ENCODE measurements at places on chromosomes 1 and 21. TPM values are rescaled to one million over a fixed set of nuclear protein-coding genes. Genes with fewer than 3 reads are reported as not detected.

TP73 gene
- 3.4 TPM for total RNA-seq

TINAGL1 gene
- total RNA-seq = 15.8 TPM

PTPN22 gene
- not detected for total RNA-seq

FNDC10 gene
- total RNA-seq = 15.1 TPM

RIIAD1 gene
- not detected for total RNA-seq

C8A gene
- not detected for total RNA-seq

PLD5 gene
- 4.2 TPM for total RNA-seq

DNA sequence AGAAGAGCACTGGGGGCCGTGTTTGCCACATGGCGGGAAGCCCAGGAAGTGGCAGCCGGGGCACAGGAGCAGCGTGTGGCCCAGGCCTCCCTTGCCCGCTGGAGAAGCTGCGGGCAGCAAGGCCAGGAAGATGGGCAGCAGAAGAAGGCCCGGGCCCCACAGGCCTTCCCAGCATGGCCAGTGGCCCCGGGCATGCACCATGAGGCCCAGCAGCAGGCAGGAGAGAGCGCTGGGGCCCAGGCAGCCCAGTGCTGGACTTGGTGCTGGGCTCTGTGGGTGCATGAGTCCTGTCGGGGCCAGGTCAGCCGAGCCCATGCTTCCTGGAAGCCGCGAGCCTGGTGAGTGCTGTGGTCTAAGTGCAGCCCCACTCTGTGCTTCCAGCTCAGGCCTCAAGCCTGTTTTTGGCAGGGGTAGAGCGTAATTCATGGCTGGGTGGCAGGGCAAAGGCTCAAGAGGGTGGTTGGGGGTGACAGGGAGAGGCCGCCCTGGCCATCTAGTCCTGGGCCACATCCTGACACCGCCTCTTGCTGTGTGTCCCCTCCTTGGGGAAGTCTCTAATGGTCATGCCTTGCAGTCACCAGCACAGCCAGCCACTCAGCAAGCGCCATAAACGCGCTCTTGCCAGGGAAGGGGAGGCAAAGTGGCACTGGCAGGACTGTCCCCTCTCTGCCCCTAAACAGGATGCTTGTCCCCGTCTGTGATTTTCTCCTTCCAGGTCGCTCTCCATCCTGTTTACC, 21.3 kb downstream of the MTHFR start:
- H3K4me1 ChIP-seq = peaks cover 38% of the 10 kb centered on the region
- no peak for DNase-seq
- no peaks in the 10 kb centered on the region for H3K36me3 ChIP-seq
- H3K27me3 ChIP-seq = no peaks in the 10 kb centered on the region

GRCh38 chr1:59184365-59184905, 112.5 kb upstream of the FGGY start:
- H3K4me1 ChIP-seq = peaks cover 9% of the 10 kb centered on the region
- DNase-seq = no peak
- no peak overlapping the region for H3K27ac ChIP-seq
- no peaks in the 10 kb centered on the region for H3K36me3 ChIP-seq

- H3K4me3 ChIP-seq = no peak overlapping the region
- H3K27ac ChIP-seq = no peak overlapping the region
- no peaks in the 10 kb centered on the region for H3K36me3 ChIP-seq
Observed at GRCh38 chr1:8925960-8926359, 19.7 kb upstream of the CA6 start.

- peaks cover 9% of the 10 kb centered on the region for H3K27me3 ChIP-seq
- H3K27ac ChIP-seq = no peak overlapping the region
- DNase-seq = no peak
- H3K4me1 ChIP-seq = peaks cover 33% of the 10 kb centered on the region
- no peaks in the 10 kb centered on the region for H3K36me3 ChIP-seq
- no peak overlapping the region for H3K4me3 ChIP-seq
Observed at GRCh38 chr1:66537718-66538117, 3.8 kb downstream of the SGIP1 start.

DNA sequence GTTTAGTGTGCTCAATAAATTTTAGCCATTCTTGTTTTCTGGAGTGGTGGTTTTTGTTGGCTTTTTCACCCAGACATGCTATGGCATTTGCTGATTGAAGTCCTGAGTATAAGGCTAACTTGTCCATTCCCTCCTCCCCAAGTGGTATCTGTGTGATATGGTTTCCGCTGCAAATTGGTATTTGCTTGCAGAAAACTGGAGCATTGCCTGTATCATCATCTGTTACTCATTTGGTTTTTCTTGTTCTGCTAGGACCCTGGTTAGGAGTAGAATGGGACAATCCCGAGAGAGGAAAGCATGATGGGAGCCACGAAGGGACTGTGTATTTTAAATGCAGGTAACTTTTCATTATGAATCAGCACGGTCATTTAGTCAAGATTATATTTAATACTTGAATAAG, 34.0 kb downstream of the TBCE start:
- no peaks in the 10 kb centered on the region for H3K36me3 ChIP-seq
- H3K4me1 ChIP-seq = peaks cover 5% of the 10 kb centered on the region
- H3K27me3 ChIP-seq = no peaks in the 10 kb centered on the region
- no peak overlapping the region for H3K4me3 ChIP-seq
- DNase-seq = no peak

GRCh38 chr1:115826628-115827027, 14.3 kb downstream of the NHLH2 start:
- H3K4me3 ChIP-seq = no peak overlapping the region
- peaks cover 29% of the 10 kb centered on the region for H3K4me1 ChIP-seq
- H3K27me3 ChIP-seq = peaks cover 32% of the 10 kb centered on the region

GRCh38 chr1:6987940-6988339, 202.7 kb downstream of the CAMTA1 start:
- no peaks in the 10 kb centered on the region for H3K36me3 ChIP-seq
- no peak overlapping the region for H3K27ac ChIP-seq
- no peak overlapping the region for H3K4me3 ChIP-seq
- peak; percentile 52 for DNase-seq

- no peak overlapping the region for H3K27ac ChIP-seq
- H3K36me3 ChIP-seq = no peaks in the 10 kb centered on the region
- no peaks in the 10 kb centered on the region for H3K27me3 ChIP-seq
- H3K4me3 ChIP-seq = no peak overlapping the region
Observed at GRCh38 chr1:208111646-208112190, 132.5 kb downstream of the PLXNA2 start.

- H3K27ac ChIP-seq = no peak overlapping the region
- H3K4me1 ChIP-seq = no peaks in the 10 kb centered on the region
- no peaks in the 10 kb centered on the region for H3K27me3 ChIP-seq
- H3K4me3 ChIP-seq = no peak overlapping the region
- no peaks in the 10 kb centered on the region for H3K36me3 ChIP-seq
Observed at GRCh38 chr1:174415506-174415905, 32.3 kb upstream of the GPR52 start.

DNA sequence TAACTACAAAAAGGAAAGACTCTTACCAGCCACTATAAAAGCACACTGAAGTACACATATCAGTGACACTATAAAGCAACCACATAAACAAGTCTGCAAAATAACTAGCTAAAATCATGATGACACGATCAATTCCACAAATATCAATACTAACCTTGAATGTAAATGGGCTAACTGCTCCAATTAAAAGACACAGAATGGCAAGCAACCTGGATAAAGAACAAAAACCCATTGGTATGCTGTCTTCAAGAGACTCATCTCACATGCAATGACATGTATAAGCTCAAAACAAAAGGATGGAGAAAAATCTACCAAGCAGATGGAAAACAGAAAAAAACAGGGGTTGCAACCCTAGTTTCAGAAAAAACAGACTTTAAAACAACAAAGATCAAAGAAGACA, 59.7 kb upstream of the LYPLAL1 start:
- H3K27ac ChIP-seq = no peak overlapping the region
- H3K4me3 ChIP-seq = no peak overlapping the region
- no peaks in the 10 kb centered on the region for H3K36me3 ChIP-seq
- no peaks in the 10 kb centered on the region for H3K27me3 ChIP-seq
- no peak for DNase-seq

DNA sequence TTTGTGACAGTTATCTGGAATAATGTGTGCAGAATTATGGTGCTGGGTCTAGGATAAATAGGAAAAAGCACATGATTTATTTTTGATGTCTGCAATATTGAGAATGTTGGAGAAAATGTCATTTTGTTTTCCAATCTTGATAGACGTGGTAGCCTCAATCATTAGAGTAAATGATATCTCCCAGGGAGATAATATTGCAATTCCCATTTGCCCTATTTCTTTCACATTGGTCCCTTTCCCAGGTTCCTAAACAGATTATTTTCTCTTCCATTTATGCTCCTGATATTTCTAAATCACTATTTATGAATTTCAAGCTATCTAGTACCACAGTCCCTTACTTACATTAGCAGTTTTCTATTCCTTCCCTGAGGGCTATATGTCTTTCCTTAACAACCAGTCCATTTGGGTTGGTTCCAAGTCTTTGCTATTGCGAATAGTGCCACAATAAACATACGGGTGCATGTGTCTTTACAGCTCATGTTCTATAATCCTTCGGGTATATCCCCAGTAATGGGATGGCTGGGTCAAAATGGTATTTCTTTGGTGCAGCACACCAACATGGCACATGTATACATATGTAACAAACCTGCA, 447.3 kb downstream of the PLA2G4A start:
- no peak for DNase-seq
- no peak overlapping the region for H3K4me3 ChIP-seq
- no peak overlapping the region for H3K27ac ChIP-seq
- no peaks in the 10 kb centered on the region for H3K36me3 ChIP-seq
- no peaks in the 10 kb centered on the region for H3K27me3 ChIP-seq

GRCh38 chr1:25066256-25066655, 136.2 kb upstream of the RUNX3 start:
- no peak overlapping the region for H3K4me3 ChIP-seq
- H3K4me1 ChIP-seq = no peaks in the 10 kb centered on the region
- H3K36me3 ChIP-seq = no peaks in the 10 kb centered on the region
- no peak overlapping the region for H3K27ac ChIP-seq
- H3K27me3 ChIP-seq = no peaks in the 10 kb centered on the region

DNA sequence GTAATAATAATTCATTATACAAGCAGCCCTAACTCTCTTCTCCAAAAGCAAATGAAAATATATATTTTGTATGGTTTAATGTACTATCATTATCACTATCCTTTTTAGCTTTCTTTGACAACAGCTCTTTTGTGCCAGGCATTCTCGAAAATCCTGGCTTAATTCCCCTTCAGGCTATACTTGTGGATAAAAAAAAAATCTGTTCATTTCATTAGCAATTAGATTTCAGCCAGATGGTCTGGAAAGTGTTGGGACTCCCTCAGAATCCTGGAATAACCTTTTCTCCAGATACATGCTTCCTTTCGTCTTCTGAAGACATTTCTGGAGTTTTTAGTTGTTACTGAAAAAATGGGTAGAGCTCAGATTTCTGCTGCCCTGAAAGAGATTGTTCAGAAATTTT, 83.4 kb upstream of the PLPPR4 start:
- DNase-seq = no peak
- H3K27me3 ChIP-seq = no peaks in the 10 kb centered on the region
- H3K4me1 ChIP-seq = no peaks in the 10 kb centered on the region
- H3K36me3 ChIP-seq = no peaks in the 10 kb centered on the region

DNA sequence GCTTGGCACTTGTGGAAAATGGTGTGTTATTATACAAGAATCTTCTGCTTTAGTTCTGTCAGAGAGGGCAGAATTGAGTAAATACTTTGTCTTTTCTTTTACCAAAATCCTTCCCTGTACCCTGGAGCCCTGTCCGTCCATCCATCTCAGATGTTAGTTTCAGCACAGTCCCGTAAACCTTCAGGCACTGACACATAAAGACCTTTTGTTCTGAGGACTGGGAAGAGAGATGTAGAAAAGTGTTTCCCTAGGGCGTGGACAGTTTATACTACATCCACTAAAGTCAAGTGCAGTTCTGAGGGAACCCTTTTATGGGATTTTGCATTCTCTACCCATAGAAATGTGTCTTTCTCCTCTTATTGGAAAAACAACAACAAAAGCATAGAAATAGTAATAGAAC, 162.4 kb downstream of the PDE4B start:
- no peak for DNase-seq
- no peak overlapping the region for H3K27ac ChIP-seq
- H3K4me3 ChIP-seq = no peak overlapping the region
- no peaks in the 10 kb centered on the region for H3K27me3 ChIP-seq
- H3K4me1 ChIP-seq = no peaks in the 10 kb centered on the region

DNA sequence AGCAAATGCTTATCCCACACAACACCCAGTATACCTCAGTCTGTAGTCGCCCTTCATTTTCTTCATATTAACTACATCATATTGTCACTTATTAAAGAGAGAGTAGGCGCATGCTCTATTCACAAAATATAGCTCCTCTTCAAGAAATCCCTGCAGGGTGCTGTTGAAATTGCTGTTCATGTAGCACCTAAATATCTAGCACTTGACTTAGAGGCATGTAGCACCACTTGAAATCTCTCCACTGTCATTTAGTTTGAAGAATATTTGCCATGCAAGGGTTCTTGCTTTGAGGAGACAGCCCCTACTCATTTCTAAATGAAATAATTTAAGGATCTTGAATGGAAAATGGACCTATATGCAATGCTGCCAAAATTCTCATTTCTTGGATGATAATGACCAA, 20.9 kb upstream of the LRRC8B start:
- no peaks in the 10 kb centered on the region for H3K27me3 ChIP-seq
- no peaks in the 10 kb centered on the region for H3K36me3 ChIP-seq
- no peaks in the 10 kb centered on the region for H3K4me1 ChIP-seq
- DNase-seq = no peak
- no peak overlapping the region for H3K4me3 ChIP-seq
- H3K27ac ChIP-seq = no peak overlapping the region

DNA sequence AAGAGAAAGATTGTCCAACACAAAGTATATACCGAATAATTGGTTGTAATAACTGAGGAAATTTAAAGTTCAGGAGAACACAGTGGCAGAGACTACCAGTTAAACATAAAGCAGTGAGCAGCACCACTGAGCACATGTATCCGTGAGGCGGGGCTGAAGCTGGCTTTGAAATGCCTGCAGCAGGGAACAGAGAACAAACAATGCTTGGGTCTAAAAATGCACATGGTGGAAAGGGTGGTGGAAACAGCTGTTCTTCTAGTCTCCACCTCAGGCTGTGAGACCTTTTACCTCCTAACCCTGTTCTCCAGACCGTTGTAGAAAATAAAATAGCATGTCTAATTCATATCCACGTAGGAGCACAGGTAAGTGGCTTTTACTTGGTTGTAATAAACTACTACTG, 7.7 kb upstream of the GNG4 start:
- no peak overlapping the region for H3K4me3 ChIP-seq
- H3K36me3 ChIP-seq = no peaks in the 10 kb centered on the region
- no peak for DNase-seq
- no peak overlapping the region for H3K27ac ChIP-seq
- peaks cover 21% of the 10 kb centered on the region for H3K4me1 ChIP-seq

GRCh38 chr1:161486806-161487741, 18.2 kb upstream of the FCGR2A start:
- DNase-seq = peak; percentile 92
- 0 out of 2 replicates have a peak, but pooled peaks cover 6% of the 10 kb centered on the region for H3K4me1 ChIP-seq
